Globus pallidus (tissue), 1 donor: ENCODE measurements at places on chromosomes 4 and X.

DNA sequence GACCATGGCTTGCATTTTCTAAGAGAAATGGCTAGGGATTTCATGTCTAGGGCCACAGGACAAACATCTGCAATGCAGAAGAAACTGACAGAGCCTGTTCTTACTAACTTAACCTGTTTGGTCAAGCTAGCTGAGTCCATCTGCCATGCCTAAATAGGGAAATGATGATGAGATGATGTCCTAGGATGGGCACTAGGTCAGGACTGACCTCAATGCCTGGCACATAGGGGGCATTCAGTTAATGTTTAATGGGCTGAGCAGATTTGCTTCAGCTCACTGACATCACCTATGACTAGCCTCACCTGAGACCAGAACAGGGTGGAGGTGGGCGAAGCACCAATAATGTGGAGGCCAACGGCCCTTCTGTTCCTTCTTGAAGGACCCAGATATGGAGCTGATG, 174.2 kb upstream of the SCML1 start:
- no peak for DNase-seq

DNA sequence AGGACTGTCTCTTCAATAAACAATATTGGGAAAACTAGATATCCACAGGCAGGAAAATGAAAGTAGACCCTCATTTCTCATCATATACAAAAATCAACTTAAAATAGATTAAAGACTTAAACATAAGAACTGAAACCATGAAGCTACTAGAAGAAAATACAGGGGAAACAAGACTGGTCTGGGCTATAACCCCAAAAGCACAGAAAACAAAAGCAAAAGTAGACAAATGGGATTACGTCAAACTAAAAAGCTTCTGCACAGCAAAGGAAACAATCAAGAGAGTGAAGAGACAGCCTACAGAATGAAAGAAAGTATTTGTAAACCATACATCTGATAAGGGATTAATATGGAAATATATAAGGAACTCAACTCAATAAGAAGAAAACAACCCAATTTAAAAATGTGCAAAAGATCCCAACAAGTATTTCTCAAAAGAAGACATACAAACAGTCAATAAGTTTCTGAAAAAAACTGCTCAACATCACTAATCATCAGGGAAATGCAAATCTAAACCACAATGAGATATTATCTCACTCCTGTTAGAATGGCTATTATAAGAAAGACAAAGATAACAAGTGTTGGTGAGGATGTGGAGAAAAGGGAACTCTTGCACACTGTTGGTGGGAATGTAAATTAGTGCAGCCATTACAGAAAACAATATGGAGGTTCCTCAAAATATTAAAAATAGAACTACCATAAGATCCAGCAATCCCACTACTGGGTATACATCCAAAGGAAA, 325.3 kb upstream of the RASGEF1B start:
- DNase-seq, result no peak

DNA sequence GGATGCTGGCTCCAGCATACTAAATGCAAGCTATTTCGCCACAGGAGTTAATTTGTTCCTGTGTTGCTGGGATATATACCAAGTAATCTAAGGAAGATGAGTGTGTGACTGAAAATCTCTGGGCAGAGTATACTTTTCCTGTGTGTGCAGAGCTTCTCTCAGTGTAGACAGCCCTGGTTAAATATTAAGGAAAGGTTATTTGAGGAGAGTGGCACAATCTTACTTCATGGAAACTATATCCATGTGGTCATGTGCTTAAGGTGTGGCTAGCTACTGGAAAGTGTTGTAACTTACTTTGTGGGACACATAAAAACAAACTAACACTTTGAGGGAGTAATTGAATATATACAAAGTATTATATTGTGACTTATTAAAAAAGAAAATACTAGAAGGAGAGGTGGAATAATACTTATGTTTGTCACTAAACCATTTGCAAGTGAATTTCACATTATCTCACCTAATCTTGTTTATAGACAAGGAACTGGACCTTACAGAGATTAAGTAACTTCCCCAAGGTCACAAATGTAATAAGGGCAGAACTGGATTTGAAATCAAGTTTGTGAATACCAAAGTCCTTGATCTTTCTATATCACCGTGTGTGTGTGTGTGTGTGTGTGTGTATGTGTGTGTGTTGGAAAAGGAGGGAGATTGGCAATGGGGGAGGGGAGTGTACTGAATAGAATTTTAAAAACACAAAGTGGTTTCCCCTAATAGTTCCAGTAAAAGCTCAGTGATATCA, 408.2 kb upstream of the NR3C2 start:
- no peak for DNase-seq

GRCh38 chr4:77074381-77074831, 1.4 kb downstream of the CCNI start:
- DNase-seq, result peak; percentile 37

DNA sequence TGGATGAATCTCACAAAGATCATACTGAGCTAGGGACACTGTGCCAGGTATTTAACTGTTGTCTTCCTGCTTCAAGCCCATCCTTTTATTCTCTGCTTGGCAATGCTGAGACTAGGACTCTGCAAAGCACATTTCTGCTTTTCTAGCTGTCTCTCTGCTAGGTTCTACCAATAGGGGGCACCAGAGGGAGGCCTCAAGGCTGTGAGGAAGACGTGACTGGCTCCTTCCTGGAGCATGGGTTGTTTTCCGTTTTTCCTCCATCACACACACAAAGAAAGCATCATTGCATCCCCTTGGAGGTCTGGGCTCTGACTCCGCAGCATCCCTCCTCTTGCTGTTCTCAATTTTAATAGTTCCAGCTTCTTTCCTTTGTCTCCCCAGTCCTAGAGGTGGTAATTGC, 10.9 kb upstream of the DCTD start:
- no peak for DNase-seq

GRCh38 chr4:6282314-6282771, 12.7 kb downstream of the WFS1 start:
- DNase-seq, result no peak

- DNase-seq, result no peak
These were observed 1.8 kb upstream of the ZCCHC4 start for GRCh38 chr4:25310803-25311166.

DNA sequence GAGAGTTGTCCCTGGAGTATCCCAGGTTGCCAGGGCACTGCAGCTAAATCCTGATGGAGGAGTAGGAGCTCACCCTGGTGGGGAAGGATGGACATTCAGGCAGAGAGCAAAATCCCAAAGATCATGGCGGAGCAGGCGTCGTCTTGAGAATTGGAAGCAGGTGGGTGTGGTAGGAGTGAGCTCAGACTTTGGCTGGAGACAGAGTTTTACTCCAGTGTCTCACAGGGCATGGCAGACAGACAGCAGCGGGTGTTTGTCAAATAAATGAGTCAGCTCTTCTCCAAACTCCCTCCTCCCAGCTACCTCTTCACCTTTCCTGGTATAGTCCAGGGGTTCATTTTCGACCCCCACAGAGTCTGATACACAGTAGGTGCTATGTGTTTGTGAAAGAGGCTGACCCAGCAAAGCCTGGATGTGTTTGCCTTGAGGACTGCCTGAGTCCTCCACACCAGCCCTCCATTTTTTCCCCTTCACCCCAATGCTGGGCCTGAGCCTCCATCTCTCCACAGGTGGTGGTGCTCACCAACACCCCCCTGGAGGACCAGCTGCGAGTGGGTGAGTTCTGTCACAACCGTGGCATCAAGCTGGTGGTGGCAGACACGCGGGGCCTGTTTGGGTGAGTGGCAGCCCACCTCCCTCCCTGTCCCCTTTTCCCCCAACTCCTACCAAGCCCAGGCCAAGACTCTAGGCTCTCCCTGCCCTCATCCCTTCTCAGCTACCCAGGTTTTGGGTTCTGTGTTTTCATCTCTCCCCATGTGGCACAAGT, 6.9 kb downstream of the UBA1 start:
- no peak for DNase-seq

DNA sequence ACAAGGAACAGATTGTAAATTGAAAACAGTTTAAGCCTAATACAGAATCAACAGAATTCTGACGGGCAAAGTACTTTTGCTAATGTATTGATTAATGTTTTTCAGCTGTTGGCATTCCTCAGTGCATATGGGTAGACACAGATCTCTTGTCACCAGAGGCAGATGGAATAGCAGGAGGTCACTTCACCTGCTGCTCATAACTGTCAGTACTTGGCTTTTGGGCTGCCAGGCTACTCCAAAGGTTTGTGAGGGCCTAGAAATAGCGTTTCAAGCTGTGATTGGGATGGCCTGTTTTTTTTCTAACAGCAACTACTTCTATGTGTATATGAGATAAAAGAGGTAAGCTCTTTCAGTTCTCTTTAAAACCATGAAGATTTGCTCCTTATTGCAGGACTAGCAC, 307.5 kb upstream of the ANXA10 start:
- no peak for DNase-seq

GRCh38 chrX:134460862-134461220, 876 bp downstream of the HPRT1 start:
- DNase-seq, result peak; percentile 7

DNA sequence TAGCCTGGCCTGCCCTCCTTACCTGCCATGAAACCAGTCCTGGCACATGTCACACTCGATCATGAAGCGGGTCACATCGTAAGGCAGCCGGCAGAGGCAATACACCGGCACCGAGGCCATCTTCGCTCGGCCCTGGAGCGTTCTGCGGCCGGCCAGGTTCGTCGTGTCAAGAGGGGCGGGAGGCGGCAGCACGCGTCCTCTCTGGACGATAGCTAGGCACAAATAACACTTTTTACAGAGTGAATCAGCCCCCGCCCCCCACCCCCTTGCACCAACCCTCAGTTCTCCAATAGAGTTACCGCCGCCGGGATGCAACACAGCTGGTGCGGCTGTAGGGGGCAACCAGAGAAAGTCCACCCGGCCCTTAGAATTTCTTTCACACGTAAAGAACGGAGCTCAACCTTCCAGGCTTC, 1.7 kb downstream of the PHF8 start:
- peak; percentile 26 for DNase-seq

DNA sequence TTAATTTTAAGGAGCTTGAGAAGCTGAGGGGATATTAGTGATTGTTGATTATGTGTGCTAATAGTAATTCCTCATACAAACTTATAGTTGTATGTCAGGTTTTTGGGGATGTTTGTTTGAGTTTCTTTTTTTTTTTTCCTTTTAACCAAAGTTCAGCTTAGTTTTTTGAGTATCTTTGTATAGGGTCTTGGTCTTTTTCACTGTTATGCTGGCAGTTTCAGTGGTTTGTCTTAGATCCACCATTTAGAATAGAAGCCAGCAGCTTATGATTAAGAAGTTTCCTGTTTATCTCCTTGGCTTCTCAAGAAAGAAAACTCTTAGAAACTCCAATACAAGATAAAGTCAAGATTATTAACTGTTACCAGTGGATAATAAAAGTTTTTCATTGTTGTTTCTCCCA, 16.1 kb downstream of the CPEB2 start:
- DNase-seq, result no peak

GRCh38 chr4:158769175-158769921, 522 bp downstream of the FNIP2 start:
- no peak for DNase-seq

DNA sequence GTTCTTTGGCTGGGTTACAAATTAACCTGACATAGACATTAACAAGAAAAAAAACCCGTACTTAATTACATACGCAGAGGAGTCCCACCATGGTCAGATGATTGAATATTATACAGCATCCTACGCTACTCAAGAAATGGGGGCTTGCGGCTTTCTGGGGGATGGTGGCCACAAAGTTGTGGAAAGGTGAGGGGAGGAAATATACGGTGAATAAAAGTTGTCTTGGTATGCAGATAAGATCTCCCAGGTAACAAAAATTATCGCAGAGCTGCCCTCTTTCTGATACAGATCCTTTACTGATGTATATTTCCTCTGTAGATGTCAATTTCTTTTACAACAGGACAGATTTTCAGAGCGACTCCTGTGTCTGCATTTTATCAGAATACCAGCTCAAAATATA, 890 bp downstream of the DCAF16 start:
- no peak for DNase-seq

DNA sequence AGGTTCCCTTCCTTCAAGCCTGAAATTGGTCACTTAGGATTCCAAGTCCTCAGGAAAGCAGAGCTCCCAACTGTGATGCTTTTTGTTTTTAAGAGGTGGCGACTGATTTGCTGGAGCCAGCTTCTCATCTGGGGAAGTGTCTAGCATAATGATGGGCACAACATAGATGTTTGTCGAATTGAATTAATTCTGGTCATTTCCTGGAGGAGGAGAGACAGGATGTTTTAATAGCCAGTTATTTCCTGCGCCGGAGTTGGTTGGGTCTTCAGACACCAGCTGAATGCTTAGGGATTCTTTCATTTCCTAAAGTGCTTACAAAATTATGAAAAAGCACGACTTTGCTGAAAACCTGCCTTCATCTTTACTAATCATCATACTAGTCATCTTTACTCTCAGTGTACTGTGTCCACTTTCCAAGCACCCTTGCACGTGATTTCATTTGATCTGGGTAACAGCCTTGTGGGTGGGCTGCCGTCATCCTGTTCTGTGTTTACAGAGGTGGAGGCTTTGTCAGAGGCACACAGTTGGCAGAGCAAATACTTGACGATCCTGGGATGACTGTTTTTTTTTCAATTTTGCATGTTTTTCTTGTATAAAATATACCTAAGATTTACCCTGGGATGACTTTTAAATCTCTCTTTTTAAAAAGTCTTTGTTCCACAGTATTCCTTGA, 49.5 kb downstream of the RGS12 start:
- no peak for DNase-seq

DNA sequence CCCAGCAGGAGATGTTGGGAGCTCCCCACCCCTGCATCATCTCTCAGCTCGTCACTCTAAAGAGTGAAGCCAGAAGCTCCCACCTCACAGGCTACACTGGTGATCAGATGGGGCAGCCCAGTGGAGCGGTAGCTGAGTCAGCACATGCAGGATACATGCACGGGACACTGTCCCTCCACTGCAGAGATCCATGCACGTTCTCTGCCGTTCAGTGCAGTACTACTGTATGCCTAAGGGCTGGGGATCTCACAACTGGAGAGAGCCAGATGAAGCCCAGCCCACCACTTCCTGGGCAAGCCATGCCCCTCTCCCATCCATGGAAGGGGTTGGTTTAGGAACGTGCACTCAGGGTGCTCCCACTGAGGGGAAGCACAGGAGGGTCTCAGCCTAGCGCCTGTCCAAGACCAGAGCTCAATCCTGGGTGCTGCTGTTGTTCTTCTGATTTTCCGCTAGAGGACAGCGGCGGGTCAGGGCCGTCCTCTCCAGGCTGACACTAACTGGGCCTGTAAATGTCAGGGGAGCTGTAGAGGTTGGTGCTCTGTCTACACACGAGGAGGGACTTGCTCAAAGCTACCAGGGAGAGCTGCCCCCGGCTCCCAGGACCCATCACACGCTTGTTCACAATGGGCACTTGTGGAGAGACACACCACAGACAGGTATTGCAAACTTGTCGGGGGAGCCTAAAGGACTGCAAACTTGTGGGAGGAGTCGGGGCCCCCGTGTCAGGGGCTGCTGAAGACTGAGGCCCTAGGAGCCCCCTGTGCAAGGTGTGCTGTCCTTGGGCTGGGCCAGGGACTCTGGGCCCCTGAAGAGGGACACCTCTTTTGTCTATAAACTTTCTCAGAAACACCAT, 18.2 kb upstream of the ABLIM2 start:
- no peak for DNase-seq

GRCh38 chr4:55251342-55251741, 94.7 kb upstream of the SRD5A3 start:
- no peak for DNase-seq

GRCh38 chr4:6884341-6884870, 25.2 kb upstream of the TBC1D14 start:
- no peak for DNase-seq

GRCh38 chr4:19095491-19096046, 1074.0 kb upstream of the LCORL start:
- DNase-seq, result no peak

- DNase-seq, result no peak
These were observed 124.5 kb downstream of the CHM start for GRCh38 chrX:85922821-85923220.

- DNase-seq, result no peak
These were observed 19.2 kb downstream of the TRIM2 start for GRCh38 chr4:153223427-153223801.

GRCh38 chr4:10983268-10983667, 298.7 kb upstream of the CLNK start:
- no peak for DNase-seq
